ENCODE measurements at places on chromosomes 11 and 22.

- peak; percentile 90 for DNase-seq
These were observed 8.2 kb upstream of the TBC1D22A start for GRCh38 chr22:46754110-46754799.

DNA sequence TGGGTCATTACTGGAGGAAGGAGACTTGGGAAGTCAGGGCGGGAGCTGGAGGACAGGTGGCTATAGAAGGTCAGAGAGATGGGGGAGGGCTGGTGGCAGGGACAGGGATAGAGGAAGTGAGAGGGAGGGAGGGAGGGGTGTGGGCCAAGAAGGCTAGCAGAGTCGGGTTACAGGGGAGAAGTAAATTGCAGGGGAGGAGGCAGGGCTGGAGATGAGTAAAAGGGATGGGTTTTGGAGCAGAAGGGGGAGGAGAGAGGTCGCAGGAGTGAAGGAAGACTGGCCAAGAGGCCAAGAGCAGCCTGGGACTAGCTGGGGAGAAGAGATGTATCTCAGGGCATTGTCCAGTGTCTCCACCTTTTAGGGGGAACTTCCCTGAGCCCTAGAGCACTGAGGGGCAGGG, 33.0 kb downstream of the LRRC10B start:
- DNase-seq, result peak; percentile 36

- peak; percentile 94 for DNase-seq
These were observed 26.3 kb upstream of the GNB1L start for GRCh38 chr22:19880786-19881569.

DNA sequence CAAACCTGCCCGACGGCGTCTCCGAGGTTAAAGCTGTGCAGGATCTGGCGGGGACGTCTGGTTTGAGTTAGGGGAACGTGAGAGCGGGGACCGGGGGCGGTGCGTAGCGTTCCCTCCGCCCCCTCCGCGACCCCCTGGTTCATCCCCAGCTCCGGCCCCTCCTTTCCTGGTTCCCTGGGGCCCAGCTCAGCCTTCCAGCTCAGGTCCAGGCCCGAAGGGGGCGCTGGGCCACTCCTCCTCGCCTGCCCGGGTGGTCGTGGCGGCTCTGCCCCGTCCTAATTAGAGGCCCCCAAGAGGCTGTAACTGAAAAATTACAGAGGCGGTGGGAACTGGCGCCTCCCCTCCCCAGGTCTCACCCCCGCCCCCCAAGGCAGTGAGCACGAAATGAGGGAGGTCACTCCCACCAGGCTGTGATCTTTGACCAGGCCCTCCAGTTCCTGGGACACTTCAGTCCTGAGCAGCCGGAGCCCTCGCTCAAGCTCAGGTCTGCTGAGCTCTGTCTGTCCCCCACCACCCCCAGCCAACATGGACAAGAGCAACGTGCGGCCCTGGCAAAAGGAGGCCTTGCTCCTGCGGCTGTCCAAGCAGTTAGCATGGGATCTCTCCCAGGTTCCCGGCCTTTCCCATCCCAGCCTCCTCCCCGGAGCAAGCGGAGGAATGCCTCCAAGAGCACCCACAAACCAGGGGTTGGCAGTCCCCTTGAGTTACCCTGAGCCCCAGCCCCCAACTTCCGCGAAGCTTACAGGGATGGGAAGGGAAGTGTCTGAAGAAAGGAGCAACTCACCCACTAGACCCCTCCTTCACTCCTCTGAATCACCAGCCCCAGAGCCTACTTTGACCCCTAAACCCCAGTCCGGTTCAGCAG, 3.3 kb downstream of the CD248 start:
- DNase-seq, result no peak

DNA sequence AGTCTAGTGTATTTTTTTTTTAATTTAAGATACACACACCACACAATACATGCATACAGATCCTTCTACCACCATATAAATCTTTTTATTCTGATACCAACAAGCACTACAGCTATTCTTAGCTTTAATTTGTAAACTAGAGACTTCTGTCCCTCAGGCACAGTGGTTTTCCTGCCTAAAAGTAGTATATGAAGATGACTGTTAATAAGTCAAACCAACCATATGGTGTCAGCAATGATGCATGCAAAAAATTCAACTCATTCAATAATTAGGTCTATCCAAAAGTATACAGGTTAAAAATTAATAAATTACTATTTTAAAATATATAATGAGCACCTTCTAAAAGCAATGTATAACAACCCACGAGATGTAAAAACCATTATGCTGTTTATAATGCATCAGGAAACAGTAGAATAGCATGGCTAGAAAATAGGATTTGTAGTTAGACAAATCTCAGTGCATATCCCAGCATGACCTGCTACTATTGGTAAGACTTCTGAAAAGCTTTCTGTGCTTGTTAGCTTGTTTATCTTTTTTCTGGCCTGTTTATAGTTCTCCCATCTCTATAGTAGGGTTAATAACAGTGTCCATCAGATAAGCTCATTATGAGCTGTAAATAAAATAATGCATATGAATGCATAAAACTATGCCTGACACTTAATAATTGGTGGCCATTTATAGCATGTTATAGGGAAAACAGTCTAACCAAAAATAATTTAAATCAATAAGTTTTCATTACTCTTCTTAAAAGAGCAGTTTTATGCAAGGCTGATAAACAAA, 10.2 kb downstream of the RAB38 start:
- DNase-seq, result no peak

- no peak for DNase-seq
These were observed 17.4 kb downstream of the TTLL8 start for GRCh38 chr22:50040717-50041116.

DNA sequence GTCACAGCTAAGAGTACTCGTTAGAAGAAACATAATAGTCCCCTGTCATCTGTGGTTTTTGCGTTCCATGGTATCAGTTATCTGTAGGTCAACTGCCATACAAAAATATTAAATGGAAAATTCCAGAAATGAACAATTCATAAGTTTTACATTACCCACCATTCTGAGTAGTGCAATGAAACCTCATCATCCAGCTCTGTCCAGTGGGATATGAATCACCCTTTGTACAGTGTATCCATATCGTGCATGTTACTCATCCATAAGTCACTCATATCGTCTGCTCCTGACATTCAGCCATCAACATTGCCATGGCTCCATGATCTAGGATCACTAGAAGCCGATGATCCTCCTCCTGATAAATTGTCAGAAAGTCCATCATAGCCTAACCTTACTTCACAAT, 174.9 kb upstream of the C11orf87 start:
- no peak for DNase-seq

- no peak for DNase-seq
These were observed 36.4 kb upstream of the ACER3 start for GRCh38 chr11:76824083-76824939.

DNA sequence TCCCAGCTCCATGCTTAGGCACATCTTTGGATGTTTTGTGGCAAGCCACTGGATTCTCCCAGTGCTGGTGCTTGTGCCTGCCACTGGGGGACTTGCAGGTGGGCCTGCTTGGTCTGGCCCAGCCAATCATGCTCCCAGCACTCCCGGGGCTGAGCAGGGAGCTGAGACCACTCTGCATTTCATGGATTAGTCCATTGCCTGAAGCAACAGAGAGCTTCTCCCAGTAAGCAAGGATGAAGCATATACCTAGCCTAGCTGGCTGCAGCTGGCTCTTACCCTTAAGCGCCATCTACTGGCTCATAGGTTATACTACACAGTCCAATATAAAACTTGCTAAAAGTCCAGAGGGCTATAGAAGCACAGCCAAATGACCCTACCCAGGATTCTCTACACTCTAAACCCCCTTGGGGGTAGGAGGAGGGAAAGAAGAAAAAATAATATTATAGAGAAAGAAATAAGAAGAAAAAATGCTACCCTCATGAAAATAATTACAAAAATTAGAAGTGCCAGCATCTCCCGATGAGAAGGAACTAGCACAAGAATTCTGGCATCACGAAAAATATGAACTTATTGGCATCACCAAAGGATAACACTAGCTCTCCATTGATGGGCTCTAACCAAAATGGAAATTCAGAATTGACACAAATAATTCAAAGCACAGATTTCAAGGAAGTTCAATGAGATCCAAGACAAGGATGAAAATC, 275.3 kb downstream of the C11orf87 start:
- peak; percentile 31 for DNase-seq

DNA sequence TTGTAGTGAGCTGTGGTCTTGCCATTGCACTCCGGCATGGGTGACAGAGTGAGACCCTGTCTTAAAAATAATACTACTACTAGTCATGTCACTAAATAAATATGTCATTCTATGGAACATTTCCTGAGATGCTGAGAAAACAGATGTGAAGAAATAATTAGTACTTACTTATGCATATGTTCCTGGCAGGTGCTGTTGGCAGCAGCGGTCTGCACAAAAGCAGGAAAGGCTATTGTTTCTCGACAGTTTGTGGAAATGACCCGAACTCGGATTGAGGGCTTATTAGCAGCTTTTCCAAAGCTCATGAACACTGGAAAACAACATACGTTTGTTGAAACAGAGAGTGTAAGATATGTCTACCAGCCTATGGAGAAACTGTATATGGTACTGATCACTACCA, 8.8 kb downstream of the ARCN1 start:
- DNase-seq, result no peak

DNA sequence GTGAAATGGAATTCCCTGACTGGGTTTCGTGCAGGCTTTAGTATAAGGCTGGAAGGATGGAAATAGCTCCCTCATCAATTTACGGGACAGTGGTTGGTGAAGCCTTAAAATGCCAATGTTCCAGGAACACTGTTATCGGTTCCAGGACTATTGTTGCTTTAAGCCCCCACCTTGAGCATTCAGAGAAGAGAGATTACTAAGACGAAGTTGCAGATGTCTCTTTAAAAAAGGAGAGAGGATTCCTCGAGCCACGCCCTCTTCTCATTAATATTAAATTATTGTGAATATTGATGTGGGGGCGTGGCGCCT, 195 bp upstream of the CREB3L1 start:
- DNase-seq, result no peak

GRCh38 chr11:75563501-75563977, 1.5 kb downstream of the SERPINH1 start:
- DNase-seq, result no peak

- peak; percentile 48 for DNase-seq
These were observed at the start of gene NRIP3 for GRCh38 chr11:9003573-9004182. TSS of gene NRIP3 (minus strand) at chr11:9004001. CDS start at chr11:9003935, 66 bp downstream.

GRCh38 chr11:71304491-71304890, 52.1 kb upstream of the SHANK2 start:
- DNase-seq, result no peak

- no peak for DNase-seq
These were observed 11.7 kb upstream of the LRRC10B start for GRCh38 chr11:61496602-61497400.

DNA sequence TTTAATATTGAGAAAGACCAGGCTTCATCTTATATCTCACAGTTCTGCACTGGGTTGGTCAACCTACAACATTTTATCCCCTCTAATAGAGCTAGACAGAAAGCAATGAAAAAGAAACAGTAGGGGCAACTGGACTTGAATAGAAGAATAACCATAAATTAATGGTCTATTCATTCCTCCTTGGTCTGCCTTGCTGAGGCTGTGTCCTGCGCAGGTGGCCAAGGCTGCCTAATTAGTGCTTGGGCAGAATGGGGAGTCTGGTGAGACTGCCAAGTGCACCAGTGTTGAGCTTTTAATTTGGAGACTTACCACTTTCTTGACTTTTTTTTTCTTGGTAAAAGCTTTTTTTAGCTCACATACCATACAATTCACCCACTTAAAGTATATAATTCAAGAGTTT, 35.0 kb upstream of the SPON1 start:
- DNase-seq, result no peak

DNA sequence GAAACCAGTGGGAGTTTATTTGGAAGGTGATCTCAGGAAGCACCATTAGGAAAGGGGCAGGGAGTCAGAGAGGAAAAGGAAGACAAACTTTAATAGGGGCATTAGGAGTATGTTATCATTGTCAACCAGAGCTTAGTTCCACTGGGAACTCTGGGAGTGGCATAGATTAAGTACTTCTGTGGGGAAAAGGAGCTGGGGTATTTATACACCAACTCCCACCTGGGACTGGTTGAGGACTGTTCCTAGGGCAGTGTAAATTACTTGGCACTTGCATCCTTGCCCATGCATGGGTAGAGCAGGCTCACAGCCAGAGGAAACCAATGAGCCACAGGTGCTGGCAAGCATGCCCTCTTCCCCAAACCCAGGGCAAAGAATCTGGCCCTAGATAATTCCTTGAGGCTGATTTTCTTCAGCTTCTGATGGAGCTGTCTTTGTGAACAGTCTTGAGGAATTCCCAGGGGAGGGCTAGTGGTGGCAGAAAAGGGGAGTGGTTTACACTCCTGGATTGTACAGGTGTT, 541.2 kb downstream of the MIAT start:
- no peak for DNase-seq

GRCh38 chr11:36053862-36054261, 110.0 kb downstream of the LDLRAD3 start:
- no peak for DNase-seq

DNA sequence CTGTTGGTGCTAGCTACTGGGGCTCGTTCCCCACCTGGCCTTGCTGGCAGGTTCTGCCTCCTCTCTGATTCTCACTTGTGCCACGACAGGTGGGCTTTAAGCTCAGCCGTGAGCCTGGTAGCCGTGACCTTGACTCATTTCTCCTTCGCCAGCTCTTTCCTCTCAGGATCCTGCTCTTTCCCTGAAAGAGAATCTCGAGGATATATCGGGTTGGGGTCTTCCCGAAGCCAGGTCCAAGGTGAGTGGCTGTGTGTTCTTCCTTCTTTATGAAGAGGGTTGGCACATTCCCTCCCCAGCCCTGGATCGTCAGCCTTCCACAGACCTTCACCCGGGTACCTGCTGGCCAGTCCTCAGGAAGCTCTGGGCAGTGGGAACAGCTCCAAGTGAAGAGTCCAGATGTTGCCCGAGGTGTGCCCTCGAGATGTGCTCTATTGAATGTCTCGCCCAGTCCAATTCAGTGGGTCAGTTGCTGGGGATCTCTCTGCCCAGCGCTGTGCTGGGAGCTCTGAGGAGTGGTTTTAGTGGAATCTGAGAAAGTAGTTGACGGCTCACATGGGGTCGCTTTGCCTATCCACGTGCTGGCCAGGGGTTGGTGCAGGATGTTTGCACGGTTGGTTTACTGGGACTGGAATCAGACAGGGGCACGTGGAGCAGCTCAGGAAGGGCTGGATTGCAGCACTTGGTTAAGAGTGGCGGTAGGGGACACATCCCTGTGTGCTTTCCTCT, 1.4 kb downstream of the ZNF74 start:
- no peak for DNase-seq

- DNase-seq, result no peak
These were observed 191.4 kb downstream of the ARHGAP42 start for GRCh38 chr11:100878474-100878873.

- no peak for DNase-seq
These were observed 45.2 kb upstream of the TBCEL start for GRCh38 chr11:120978701-120979100.
